ENCODE measurements at places on chromosomes 1 and 21.

GRCh38 chr1:106268070-106268469 lies 788.4 kb upstream of the PRMT6 start:
- DNase-seq, result no peak

GRCh38 chr21:41045534-41046268 lies 122.3 kb upstream of the BACE2 start:
- DNase-seq, result no peak

DNA sequence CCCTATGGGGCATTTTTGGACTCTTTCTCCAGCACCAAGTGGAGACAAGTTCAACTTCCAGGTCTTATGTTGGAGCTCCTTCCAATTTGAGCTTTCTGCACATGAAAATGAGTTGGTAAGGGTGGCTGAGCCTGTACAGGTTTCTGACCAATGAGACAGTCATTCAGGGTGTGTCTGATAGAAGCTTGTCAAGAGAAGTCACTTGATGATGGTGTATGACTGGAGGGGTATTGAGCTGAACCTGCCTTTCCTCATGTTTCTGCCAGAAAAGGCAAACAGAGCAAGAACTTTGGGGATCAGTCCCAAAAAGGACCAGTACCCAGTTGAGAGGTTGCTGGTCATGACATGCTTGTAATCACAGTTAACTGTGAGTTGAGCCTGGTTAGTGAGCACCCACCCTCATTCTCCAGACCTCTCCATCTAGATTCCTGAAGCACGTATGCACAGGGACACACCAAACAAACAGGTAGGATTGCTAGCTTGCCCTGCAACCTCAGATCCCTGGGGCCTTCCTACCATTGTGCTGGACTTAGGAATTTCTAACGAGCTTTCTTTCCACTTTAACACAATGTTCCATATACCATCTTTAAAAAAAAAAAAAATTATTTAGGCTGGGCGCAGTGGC lies 26.6 kb downstream of the FAM89A start:
- DNase-seq, result no peak

- no peak for DNase-seq
Observed at GRCh38 chr21:28818663-28819278, 173.9 kb downstream of the LTN1 start.

DNA sequence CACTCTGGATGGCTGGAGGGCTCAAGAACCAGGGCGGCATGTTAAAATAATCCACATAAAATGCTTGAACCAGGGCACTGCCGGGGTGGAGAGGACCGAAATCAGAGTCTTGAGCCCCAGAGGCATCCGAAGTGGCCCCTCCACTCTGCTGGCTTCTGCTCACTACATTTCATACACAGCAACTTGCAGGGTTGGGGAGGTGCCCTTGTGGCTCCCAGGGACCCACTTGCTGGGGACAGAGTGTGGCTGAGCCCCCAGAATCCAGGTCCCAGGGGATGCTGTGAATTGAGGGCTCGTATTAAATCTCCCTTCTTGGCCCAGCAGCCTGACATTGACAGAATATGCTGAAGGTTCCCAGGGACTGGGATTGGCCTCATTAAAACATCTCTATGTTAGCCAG lies 181.7 kb downstream of the GRIK3 start:
- DNase-seq, result no peak

GRCh38 chr1:43531107-43531905 lies 623 bp downstream of the PTPRF start:
- no peak for DNase-seq

- no peak for DNase-seq
Observed at GRCh38 chr1:26938004-26938658, 16.6 kb downstream of the NUDC start.

GRCh38 chr1:12447849-12448312 lies 170.1 kb downstream of the DHRS3 start:
- DNase-seq, result no peak

Measured in stimulated activated CD8-positive, alpha-beta memory T cell treated with anti-CD3 and anti-CD28 coated beads, Interleukin-7, amount 100 ng/mL, for 24 hours (primary cell).